ENCODE measurements at places on chromosomes 2 and 18. TPM values are rescaled to one million over a fixed set of nuclear protein-coding genes. Genes with fewer than 3 reads are reported as not detected.

Gene GKN2
- total RNA-seq: not detected

Gene PROC
- total RNA-seq: not detected

Gene CFC1
- total RNA-seq: not detected

Gene HYCC2
- total RNA-seq: 20.5 TPM

Gene C2orf15
- total RNA-seq: 0.50 TPM

Gene ZSCAN30
- 19.6 TPM for total RNA-seq

Gene GNLY
- total RNA-seq: 21.5 TPM

DNA sequence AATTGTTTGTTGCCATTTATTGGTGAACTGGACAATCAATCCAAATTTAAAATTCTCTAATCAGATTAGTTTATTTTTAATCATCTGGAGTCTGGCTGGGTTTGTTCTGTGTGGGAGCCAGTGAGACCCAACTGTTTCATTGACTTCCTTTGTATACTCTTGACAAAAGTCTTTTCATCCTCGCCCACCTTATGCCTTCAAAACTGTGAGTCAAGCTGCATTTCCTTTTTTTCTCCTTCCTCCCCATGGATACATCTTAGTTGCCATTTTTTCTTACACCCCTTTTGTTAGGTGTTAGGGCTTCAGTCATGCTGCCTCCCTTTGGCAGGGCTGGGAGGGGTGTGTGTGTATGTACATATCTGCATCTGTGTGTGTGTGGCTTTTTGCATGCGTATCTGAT, 117.6 kb downstream of the PRKCE start:
- H3K36me3 ChIP-seq: no peaks in the 10 kb centered on the region
- H3K4me1 ChIP-seq: no peaks in the 10 kb centered on the region
- no peak overlapping the region for H3K4me3 ChIP-seq
- H3K27me3 ChIP-seq: no peaks in the 10 kb centered on the region
- H3K27ac ChIP-seq: no peak overlapping the region

DNA sequence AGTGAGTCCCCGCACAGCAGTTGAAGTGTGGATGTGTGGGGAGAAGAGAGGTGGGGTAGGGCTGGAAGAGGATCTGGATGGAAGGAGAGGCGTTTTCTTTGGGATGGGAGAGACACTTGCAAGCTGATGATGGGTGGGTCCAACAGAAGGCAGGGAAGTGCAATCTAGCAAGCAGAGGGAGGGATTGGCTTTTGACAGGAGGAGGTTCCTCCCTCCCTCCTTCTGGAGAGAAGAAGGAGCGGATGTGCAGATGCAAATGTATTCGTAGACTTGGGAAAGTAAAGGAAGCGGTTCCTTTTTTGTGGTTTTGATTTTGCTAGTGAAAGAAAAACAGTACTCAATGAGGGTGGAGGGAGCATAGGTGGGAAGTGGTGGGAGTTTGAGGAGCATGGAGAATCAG, 48.9 kb downstream of the LAMA3 start:
- H3K27ac ChIP-seq: no peak overlapping the region
- peaks cover 21% of the 10 kb centered on the region for H3K4me1 ChIP-seq
- DNase-seq: no peak
- H3K4me3 ChIP-seq: no peak overlapping the region
- H3K27me3 ChIP-seq: peaks cover 4% of the 10 kb centered on the region

- DNase-seq: no peak
- no peak overlapping the region for H3K27ac ChIP-seq
- no peak overlapping the region for H3K4me3 ChIP-seq
- no peaks in the 10 kb centered on the region for H3K36me3 ChIP-seq
Measured at GRCh38 chr18:73663581-73663980, 484.1 kb downstream of the FBXO15 start.

DNA sequence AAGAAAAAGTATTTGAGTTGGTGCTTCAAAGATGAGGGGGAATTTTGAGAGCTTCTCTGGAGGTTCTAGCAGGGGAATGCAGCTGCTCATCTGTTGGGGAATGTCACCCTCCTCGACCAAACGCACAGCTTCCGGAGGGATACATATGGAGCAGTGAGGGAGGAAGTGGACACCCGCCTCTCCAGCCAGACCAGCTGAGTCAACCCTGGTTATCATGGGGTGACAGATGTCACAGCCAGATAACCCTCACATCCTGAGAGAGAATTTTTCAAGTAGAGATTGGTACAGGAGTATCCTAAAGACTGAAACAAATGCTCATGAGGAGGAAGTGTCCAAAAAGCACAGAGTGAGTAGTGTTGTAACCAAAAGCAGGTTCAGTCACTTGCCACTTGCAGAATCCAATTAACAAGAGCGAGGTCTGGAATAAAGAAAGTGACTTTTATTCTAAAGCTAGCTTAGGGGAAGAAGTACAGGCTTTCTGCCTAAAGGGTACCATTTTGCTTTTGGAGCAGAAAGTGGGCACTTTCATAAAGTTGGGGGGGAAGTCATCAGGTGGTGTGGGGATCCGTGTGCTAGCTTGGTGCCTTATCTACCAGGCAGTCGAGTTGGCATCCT, 395.2 kb downstream of the RAD51AP2 start:
- H3K27me3 ChIP-seq: no peaks in the 10 kb centered on the region
- H3K36me3 ChIP-seq: no peaks in the 10 kb centered on the region
- no peak overlapping the region for H3K4me3 ChIP-seq
- no peak for DNase-seq

DNA sequence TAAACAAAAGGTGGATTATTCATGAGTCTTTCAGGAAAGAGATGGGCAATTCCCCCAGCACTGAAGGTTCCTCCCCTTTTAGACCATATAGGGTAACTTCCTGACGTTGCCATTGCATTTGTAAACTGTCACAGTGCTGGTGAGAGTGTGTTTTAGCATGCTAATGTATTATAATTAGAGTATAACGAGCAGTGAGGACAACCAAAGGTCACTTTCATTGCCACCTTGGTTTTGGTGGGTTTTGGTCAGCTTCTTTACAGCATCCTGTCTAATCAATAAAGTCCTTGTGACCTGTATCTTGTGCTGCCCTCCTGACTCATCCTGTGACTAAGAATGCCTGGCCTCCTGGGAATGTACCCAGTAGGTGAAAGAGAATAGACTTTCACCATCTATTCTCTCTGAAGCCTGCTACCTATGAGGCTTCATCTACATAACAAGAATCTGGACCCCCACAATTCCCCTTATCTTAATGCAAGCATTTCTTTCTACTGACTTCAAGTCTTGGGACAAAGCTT, 148.7 kb downstream of the CABLES1 start:
- no peaks in the 10 kb centered on the region for H3K27me3 ChIP-seq
- peak; percentile 64 for DNase-seq
- no peaks in the 10 kb centered on the region for H3K36me3 ChIP-seq
- H3K4me3 ChIP-seq: no peak overlapping the region
- H3K27ac ChIP-seq: peak overlapping the region; percentile 63
- H3K4me1 ChIP-seq: peaks cover 16% of the 10 kb centered on the region

DNA sequence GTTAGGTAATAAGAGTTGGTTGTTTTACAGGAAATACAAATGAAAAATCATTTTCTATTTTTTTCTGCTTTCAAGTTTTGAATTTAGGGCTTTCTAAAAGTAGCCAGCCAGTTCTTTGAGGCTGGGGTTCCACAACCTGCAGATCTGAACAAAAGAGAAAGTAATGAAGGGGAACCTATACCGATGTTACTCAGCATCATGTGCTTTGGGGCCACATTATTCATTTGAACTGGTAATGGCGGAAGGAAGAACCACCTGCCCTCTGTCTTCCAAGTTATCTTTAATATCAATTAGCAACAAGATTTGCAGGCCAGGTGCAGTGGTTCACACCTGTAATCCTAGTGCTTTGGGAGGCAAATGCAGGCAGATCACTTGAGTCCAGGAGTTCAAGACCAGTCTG, 12.9 kb upstream of the MRO start:
- H3K4me1 ChIP-seq: peaks cover 2% of the 10 kb centered on the region
- peaks cover 4% of the 10 kb centered on the region for H3K27me3 ChIP-seq
- H3K27ac ChIP-seq: no peak overlapping the region

- H3K36me3 ChIP-seq: no peaks in the 10 kb centered on the region
- H3K4me3 ChIP-seq: no peak overlapping the region
- no peak for DNase-seq
Measured at GRCh38 chr2:104749856-104750460, 104.0 kb upstream of the POU3F3 start.

DNA sequence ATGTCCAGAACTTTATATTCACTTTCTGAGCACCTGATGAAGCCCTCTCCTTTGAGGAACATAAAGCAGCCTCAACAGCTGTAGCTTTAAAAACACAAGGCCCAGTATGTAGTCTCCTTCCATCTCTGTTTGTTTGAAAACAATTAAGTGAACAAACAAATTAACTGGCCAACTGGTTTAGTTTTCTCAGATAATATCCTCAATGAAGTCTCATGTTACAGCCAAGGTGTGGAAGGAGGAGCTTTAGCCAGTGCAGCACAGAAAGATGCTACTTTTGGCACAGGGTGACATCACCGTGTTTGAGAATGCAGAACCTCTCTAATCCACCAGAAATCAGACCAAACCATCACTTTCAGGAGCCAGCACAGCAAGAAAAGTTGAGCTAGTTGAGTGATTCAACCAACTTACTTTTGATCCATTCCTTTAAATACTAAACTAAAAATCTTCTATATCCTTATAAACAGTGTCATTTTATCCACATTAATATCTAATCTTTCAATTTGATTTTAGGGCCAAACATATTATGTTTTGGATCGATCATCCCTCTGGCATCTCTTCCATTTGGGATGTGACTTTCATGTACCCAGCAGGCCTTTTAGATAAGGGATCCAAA, 488.7 kb downstream of the ARHGAP15 start:
- DNase-seq: no peak
- H3K27me3 ChIP-seq: no peaks in the 10 kb centered on the region
- H3K36me3 ChIP-seq: peaks cover 5% of the 10 kb centered on the region
- no peak overlapping the region for H3K27ac ChIP-seq
- peaks cover 28% of the 10 kb centered on the region for H3K4me1 ChIP-seq

DNA sequence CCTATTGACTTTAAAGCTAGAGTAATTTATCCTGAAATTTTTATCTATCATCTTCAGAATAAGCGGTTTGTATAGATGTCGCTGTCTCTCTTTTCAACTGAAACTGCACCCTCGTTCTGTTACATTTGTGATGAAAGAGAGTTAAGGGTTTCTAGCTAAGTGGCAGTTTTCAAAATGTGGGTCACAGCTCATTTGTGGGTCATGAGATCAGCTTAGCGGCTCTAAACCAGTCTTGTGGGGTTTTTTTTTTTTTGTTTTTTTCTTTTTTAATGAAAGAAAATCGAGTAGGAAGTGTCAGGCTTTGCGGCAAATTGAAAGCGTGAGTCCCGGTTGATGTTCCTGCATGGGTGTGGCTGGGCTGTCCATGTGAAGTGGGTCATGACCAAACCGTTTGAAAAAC, 31.2 kb downstream of the SALL3 start:
- no peaks in the 10 kb centered on the region for H3K4me1 ChIP-seq
- H3K4me3 ChIP-seq: no peak overlapping the region
- H3K27ac ChIP-seq: no peak overlapping the region
- H3K36me3 ChIP-seq: no peaks in the 10 kb centered on the region
- DNase-seq: no peak

DNA sequence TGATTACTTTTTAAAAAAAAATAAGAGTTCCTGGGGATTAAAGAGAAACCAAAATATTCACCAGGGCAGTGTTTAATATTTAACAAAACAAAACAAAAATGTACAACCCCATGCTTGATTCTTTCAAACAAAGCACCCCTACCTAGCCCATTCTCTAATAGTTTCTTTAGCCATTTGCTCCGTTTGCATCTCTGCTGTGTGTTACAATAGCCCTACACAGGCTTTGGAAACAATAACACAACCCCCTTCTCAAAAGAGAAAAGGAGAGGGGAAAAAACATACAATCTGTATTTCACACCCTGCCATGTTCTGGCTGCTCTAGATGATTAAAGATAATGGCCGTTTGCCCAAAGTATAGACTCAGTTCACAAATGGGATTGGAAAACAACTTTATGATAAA, 302.9 kb downstream of the CPS1 start:
- H3K36me3 ChIP-seq: no peaks in the 10 kb centered on the region
- no peaks in the 10 kb centered on the region for H3K27me3 ChIP-seq
- no peak for DNase-seq
- H3K4me3 ChIP-seq: no peak overlapping the region
